ENCODE measurements at places on chromosomes 1 and 21.

DNA sequence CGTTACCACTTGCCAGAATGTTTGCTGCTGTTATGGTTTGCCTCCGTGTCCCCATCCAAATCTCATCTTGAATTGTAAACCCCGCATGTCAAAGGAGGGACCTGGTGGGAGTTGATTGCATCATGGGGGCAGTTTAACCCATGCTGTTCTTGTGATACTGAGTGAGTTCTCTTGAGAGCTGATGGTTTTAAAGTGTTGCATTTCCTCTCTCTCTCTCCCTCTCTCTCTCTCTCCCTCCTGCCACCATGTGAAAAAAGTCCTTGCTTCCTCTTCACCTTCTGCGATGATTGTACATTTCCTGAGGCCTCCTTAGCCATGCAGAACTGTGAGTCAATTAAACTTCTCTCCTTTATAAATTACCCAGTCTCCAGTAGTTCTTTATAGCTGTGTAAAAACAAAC, 44.4 kb downstream of the CFHR5 start:
- no peak for DNase-seq

- peak; percentile 26 for DNase-seq
Observed at GRCh38 chr1:45864167-45865106, 61.0 kb downstream of the MAST2 start.

GRCh38 chr1:166484871-166485270, 318.1 kb upstream of the FAM78B start:
- no peak for DNase-seq

DNA sequence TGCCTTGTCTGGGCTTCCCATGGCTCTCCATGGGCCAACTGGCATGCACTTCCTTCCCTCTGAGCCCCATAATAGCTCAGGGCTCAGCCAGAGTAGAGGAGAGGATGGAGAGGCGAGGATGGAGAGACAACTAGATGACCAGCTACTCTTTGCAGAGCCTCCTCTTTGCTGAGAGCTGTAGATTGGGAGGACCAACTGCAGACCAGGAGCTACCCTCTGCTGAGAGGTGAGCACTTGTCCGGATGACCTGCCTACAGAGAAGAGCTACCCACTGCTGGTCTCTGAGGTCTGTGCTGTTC, 58.0 kb upstream of the ETV3 start:
- no peak for DNase-seq
